ENCODE measurements at places on chromosomes 16 and 17.

DNA sequence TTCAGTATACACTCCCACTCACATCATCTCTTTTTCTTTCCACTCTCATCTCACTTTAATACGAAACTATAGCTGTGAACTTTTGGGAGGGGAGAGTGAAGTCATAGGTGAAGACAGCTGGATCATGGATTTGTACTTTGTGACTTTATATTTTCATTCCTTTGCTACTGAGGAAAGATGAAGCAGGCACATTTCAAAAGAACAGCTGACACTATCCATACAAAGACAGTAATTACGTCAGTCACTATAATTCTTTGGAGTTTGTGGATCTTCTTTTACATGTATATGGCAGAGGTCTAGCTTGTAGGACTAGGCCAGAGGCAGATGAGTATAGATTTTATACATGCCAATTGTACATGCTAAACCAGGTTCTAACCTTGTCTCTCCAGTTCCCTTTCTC lies 346.3 kb downstream of the BCAS3 start:
- no peak for DNase-seq

DNA sequence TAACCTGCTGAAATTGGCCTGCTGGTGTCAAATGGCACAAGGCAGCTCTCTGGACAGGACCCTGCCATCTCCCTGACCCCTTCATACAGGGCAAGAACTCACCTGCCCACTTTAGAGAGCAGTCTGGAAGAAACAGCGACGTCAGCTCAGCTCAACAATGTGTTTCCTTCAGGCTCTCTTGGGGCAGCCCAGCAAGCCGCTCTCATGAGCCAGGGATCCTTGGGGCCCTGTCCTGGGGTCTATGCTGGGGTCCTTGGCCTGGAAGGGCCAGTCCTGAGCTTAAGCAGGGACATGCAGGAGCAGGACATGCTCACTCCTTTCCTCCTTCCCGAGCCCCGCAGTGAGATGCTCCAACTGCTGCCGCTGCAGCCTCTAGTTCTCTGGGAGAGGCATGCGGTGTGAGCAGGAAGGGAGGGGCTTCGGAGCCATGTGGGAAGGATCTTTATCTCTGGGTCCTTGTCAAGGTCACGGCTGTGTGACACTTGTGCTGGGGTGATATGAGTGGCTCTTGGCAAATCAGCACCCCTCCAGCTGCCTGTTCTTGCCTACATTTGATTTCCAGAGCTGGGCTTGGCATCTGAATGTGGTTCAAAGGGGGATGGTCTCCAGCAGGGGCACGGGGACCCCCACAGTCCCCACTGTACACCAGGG lies 3.4 kb downstream of the C1QTNF1 start:
- DNase-seq = no peak

GRCh38 chr17:80599546-80600305 lies 55.1 kb downstream of the RPTOR start:
- DNase-seq = no peak

- DNase-seq = no peak
Observed at GRCh38 chr17:37259030-37259735, 116.6 kb upstream of the C17orf78 start.

DNA sequence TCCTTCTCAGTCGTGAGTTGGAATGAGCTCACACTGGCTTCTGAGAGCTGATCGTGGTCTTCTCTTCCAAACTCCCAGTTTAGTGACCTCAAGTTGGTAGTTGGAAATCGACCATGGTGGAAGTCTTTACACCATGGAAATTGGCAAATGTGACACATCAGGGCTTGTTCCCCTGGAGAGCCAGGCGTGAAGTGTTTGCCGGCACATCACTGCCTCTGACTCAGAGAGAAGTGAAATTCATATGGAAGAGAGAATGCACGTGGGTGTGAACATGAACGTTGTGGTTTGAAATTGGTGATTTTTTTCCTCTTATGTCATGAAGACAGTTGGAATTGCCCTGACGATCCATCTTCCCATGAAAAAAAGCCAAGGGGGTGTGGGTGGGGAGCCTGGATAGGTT lies 47.4 kb downstream of the AXIN2 start:
- no peak for DNase-seq

GRCh38 chr16:30565984-30566383 lies 5.5 kb downstream of the ZNF688 start:
- DNase-seq = no peak

- no peak for DNase-seq
Observed at GRCh38 chr16:54136276-54136625, 150.3 kb downstream of the IRX3 start.

- no peak for DNase-seq
Observed at GRCh38 chr17:74712301-74712700, 422 bp downstream of the CD300LF start.

DNA sequence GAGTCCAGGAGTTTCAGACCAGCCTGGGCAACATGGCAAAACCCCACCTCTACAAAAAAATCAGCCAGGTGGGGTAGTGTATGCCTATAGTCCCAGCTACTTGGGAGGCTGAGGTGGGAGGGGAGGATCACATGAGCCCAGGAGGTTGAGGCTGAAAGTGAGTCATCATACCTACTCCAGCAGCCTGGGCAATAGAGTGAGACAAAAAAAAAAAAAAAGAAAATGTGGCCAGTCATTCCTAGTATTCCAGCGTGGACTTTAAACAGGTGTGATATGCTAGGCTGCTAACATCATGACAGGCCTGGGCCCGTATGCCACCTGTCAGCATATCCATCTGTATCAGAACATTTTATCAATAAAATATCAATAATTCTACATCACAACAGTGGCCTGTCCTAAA lies 143.3 kb downstream of the AATF start:
- DNase-seq = no peak

GRCh38 chr16:58940609-58941008 lies 206.5 kb upstream of the GOT2 start:
- no peak for DNase-seq

- no peak for DNase-seq
Observed at GRCh38 chr16:85369741-85370528, 243.2 kb upstream of the GSE1 start.

DNA sequence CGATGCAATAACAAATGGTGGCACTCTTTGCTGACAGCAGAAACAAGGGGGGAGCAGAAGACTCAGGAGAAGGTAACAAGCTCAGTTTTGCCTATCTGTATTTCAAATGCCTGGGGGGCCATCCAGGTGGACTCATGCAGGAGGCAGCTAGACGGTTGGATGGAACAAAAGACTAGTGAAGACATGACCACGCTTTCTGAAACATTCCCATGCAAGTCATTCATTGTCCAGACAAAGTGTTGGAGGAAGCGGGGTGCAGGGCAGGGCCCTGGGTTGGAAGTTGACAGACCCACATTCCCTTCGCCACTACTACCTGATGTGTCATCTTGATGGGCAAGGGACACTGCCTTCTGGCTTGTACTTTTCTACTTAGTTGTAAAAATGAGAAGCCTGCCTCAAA lies 29.8 kb upstream of the CRYBA1 start:
- no peak for DNase-seq

GRCh38 chr17:16190703-16191360 lies 24.5 kb downstream of the NCOR1 start:
- no peak for DNase-seq

- DNase-seq = no peak
Observed at GRCh38 chr17:9360677-9361081, 214.9 kb downstream of the STX8 start.

- DNase-seq = no peak
Observed at GRCh38 chr16:12704492-12705111, 99.1 kb downstream of the CPPED1 start.

DNA sequence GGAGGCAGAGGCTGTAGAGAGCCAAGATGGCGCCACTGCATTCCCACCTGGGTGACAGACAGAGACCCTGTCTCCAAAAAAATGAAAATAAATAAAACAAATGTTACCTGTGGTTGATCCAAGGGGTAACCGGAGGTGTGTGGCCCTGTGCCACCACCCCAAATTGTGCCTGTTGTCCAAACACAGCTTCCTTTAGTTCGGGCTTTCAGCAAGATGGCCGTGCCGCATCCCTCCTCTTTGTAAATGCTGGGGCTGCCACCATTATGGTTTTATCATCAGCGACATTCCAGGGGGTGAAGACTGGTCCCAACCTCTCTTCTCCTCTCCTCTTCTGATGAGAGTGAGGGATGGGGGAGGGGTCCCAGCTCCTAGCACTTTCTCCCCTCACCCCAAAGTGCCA lies at the start of gene C16orf92:
Gene C16orf92, plus strand, starts transcription at position 312 of the 400 bp plus-strand sequence. CDS start 143 bp downstream, outside the sequence.
- no peak for DNase-seq

DNA sequence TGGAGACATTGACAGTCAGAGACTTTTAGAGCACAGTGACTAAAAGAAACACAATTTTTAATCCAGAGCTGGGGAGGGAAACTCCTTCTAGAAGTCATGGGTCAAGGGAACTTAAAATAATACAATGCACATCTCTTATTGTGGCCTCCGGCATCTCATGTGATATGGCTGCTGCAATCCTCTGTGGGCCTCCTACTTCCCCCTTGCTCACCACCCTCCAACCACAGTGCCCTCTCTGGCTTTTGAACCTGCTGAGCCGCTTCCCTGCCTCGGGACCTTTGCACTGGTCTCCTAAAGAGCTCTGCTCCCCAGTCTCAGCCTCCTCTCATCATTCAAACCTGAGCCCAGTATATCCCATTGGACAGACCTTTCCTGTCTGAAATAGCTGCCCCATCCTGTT lies 47.6 kb downstream of the HS3ST2 start:
- no peak for DNase-seq

- DNase-seq = no peak
Observed at GRCh38 chr17:29283496-29283895, 10.5 kb downstream of the NUFIP2 start.

- peak; percentile 33 for DNase-seq
Observed at GRCh38 chr17:28405632-28406472, at the start of gene SLC46A1. Gene SLC46A1 (minus strand): TSS chr17:28406212. CDS start chr17:28406114, 98 bp downstream.

GRCh38 chr16:88785106-88785924 lies at the start of gene PIEZO1:
Gene PIEZO1 (minus strand): TSS chr16:88785220. CDS start chr16:88784964, 256 bp downstream.
- no peak for DNase-seq

DNA sequence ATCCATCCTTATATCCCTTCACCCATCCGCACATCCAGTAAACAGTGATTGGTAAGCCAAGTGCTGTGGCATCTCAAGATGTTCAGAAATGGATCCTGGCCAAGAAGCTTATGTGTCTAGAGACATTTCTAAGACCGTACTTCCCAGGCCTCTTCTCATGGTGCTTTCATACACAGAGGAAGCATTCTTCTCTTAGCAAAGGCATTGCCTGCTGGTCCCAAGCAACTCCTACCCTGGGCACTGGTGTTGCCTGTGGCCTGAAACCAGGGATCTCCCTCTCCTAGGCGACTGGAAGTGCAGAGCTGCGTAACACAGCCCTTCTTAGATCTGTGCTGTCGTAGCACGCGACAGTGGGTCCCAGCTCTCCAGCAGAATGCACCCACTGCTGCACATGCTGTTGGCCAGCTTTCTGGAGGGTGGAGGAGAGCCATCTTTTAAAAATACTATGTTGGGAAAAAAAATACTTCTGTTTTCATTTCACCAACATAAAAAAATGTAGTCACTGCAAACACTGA lies 182.9 kb downstream of the CCDC182 start:
- DNase-seq = no peak
